ENCODE measurements at places on chromosomes 5 and 9.

- no peak for DNase-seq
Measured at GRCh38 chr9:130029223-130029973, 13.6 kb downstream of the FNBP1 start.

- no peak for DNase-seq
Measured at GRCh38 chr5:92879806-92880543, 701.0 kb downstream of the NR2F1-AS1 start.

DNA sequence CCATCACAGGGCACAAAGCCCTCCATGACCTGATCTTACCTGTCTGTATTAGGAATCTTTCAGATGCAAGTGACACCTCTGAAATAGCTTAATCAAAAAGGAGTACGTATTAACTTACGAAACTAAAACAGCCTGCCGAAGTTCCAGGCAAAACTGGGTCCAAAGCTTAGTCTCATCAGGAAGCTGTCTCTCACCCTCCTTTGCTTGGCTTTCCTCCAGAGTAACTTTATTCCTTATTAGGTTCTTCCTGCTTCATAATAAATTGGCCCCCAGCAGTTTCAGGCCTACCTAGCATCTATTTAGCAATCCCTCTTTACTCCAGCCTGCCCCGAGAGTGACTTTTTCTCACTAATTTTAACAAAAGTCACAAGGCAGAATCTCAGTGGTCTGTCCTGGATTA is 58.4 kb upstream of the STK32A start:
- DNase-seq: no peak

DNA sequence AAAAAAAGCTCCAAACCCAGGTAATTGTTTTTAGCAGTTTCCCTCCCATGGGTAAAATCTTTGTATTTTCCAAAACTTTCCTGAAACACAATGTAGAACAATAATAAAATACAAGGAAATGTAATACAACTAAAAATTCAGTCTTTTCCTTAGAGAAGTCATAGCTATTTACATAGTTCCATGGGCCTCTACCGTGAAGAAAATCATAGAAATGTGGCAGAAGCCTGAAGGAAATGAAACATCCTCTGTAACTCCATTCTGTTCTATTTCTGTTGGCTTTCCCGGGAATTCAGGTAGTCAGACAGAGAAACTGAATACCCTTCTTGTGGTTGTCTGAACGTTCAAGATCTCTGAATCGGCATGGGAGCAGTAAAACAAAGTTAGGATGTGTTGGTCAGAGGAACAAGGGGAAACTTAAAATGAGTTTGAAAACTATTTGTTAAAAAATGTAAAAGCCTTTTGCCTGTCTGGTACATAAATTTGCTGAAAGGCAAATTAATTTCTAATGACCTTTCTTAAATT is 202.4 kb upstream of the ZNF608 start:
- no peak for DNase-seq

- DNase-seq: no peak
Measured at GRCh38 chr5:8522646-8523045, 653.7 kb downstream of the MTRR start.

- no peak for DNase-seq
Measured at GRCh38 chr5:31738199-31738598, 99.3 kb downstream of the PDZD2 start.

DNA sequence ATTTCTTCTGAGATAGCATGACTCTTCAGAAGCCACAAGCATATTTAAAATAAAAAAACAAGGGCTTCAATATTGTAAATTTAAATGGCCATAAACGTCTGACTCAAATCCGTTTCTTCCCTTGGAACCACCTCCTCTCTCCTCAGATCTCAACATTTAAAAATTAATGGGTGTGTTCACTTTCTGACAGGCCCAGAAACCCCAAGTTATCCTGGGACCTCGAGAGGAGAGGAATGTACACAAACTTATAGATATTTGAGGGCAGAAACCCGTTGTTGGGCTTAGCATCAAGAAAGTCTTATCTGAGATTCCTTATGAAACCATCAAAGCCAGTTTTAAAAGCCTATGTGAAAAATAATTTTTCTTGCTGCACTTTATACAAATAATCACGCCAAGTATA is 29.2 kb downstream of the MLLT3 start:
- no peak for DNase-seq

DNA sequence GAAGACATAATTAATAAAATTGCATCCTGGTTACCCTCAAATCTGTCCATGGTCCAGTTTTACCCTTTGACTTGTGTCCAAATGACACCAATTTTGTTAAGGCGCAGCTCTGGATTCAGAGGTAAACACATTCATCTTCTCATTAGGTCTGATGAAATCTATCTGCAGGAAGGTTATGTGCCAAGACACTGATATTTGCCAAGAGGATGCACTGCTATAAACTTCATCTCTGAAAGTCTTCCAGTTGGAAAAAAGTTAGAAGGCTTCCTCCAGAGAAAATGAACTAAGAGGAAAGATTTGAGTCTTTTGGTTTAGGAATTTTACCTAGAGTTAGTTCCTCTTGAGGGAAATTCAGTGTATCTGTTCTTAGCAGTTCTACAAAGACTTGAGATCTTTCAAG is 717.8 kb downstream of the DTWD2 start:
- no peak for DNase-seq

GRCh38 chr9:111274737-111275136 is 55.3 kb downstream of the OR2K2 start:
- DNase-seq: no peak

GRCh38 chr9:16136451-16136850 is 583.6 kb downstream of the CCDC171 start:
- DNase-seq: no peak

- no peak for DNase-seq
Measured at GRCh38 chr9:7394002-7394774, 405.4 kb downstream of the DMAC1 start.

DNA sequence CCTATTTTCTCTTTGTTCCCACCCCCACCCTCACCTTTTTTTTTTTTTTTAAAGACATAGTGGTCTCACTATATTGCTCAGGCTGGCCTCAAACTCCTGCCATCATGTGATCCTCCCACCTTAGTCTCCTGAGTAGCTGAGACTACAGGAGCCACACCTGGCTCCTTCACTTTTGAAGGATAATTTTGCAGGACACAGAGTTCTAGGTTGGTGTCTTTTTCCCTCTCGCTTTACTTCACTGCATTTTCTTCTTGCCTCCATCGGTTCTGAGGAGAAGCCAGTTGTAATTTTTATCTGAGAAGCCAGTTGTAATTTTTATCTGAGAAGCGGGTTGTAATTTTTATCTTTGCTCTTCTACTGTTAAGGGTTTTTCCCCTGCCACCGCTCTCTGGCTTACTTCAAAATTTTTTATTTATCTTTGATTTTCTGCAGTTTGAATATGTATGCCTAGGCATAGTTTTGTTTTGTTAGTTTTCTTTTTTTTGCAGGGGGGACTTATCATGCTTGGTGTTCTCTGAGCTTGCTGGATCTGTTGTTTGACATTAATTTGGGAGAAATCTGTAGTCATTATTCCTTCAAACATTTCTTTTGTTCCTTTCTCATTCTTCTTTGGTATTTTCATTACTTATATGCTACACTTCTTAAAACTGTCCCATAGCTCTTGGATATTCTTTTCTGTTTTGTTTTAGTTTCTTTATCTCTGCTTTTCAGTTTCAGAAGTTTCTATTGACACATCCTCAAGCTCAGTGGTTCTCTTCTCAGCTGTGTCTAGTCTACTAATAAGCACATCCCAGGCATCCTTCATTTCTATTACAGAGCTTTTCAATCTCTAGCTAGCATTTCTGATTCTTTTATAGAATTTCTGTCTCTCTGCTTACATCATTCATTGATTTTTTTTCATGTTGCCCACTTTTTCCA is 148.2 kb upstream of the CHD1 start:
- DNase-seq: no peak

- no peak for DNase-seq
Measured at GRCh38 chr9:81687521-81688261, 1.7 kb downstream of the TLE1 start.

GRCh38 chr5:144307736-144308135 is 137.1 kb downstream of the KCTD16 start:
- DNase-seq: no peak

GRCh38 chr5:80863708-80864107 is 96.5 kb upstream of the RASGRF2 start:
- no peak for DNase-seq

- DNase-seq: no peak
Measured at GRCh38 chr9:129838707-129839259, 3.5 kb downstream of the USP20 start.

DNA sequence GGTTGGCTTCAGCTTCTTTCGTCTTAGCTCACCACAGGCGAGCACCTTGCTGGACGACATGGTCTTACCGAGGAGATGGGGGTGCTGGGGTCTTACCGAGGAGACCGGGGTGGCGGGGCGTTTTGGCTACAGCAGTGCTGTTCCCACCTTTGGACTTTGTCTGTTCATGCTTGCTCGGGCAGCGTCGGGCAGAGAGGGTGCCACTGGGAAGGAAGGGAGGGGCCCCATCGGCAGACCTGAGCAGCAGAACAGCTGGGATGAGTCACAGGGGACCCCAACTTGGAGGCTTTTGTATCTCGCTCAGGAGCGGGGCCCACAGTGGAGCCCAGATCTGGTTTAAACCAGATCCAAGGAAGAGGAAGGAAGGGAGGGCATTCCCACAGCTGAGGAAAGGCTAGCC is 106.0 kb upstream of the CACNA1B start:
- no peak for DNase-seq

DNA sequence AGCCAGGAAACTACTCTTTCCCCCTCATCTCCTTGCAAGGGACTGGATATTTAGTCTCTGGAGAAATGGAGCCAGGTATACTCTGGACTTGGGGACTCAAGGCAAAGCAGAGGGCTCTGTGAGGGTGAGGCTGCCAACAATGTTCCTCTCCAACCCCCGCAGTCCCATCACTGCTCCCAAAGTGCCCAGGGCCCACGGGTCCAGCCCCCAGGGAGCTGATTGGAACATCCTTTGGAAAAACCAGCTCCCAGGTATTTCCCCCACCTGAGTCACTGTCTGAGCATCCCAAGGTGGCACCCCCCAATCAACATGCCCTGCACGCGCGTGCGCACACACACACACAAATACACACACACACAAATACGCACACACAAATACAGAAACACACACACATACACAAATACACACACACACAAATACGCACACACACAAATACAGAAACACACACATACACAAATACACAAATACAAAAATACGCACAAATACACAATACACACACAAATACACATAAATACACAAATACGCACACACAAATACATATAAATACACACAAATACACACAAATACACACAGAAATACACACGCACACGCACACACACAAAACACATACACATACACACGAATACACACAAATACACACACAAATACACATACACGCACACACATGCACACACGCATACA is 137.4 kb downstream of the DAB2IP start:
- no peak for DNase-seq

- no peak for DNase-seq
Measured at GRCh38 chr9:107588393-107588792, 98.8 kb upstream of the KLF4 start.

DNA sequence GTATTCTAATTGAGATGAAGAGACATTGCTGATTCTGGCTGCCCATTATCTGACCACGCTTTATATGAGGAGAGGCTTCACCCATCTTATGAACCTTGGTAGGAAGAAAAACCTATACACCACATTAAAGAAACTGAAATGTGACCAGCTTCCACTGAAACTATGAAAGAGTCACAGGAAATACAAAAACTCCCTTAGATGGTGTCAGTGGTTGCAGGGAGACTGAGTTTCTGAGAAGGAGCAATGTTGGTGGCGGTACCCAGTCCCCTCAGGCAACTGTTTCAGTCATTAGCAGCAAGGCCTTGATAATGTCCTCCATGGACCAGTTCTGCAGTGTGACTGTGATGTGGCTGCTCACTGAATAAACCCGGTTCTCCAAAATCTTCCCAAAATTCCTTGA is 110.5 kb upstream of the FTMT start:
- DNase-seq: no peak

DNA sequence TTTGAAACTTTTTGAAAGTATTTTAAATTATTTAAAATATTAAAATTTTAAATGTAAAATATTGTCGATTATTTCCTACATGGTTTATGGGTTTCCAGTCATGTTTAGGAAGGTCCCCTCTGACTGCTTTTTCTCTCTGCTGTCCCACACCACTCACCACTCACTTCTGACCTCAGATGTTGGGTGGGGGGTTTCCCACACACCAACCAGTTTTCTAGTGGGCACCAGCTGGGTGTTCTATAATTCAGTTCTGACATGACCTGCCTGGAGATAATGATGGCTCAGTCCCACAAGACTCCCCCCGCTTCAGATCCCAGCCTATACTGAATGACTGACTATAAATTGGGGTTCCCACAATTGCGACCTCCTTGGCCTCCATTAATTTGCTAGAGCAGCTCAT is 310.4 kb downstream of the GADD45G start:
- DNase-seq: no peak

- DNase-seq: no peak
Measured at GRCh38 chr5:60891667-60892066, 47.6 kb upstream of the ELOVL7 start.

DNA sequence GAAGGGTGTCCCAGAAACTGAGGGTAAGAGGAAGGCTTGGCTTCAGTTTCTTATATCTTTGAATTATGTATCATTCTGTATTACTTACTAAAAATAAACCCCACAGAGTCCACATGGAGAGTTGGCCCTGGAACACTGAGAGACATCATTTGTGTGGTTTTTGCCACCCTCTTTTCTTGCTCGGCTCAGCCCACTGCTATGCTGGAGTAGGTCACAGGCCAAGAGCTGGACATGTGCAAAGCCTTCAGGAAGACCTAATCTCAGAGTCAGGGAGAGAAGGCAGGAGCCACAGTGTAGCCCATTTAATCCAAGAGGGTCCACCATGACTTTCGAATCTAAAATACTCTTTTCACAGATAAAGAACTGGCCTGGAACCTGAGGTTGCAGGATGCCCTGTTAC is 47.5 kb downstream of the MAMDC2 start:
- DNase-seq: no peak

- no peak for DNase-seq
Measured at GRCh38 chr5:38639377-38640358, 83.2 kb upstream of the LIFR start.

DNA sequence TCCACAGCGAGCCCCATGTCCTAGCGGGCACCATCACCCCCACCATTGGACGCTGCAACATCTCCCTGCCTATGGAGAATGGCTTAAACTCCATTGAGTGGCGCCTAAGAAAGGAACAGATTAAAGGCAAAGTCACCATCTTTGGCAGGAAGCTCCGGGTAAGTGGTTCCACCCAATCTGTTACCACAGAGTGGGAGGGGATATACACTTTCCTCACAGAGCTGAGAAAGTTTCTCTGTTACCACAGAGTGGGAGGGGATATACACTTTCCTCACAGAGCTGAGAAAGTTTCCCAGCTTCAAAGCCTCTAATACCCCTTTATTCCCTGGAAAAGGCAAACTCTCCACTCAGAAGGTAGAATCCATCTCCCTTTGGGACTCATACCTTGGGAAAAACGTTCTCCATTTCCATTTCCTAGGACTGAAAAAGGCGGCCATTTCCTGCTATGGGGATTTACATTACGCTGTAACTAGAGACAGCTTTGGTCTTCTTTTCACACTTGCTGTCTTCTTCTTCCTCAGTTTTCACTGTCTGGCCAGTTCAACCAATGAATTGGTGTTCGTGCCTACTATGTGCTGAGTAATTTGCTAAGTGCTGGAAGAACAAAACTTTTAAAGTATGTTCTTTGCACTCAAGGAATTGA is 63.4 kb upstream of the WWC1 start:
- no peak for DNase-seq

All from HCT116 (cell line).